ENCODE measurements at places on chromosomes 2 and 18.

DNA sequence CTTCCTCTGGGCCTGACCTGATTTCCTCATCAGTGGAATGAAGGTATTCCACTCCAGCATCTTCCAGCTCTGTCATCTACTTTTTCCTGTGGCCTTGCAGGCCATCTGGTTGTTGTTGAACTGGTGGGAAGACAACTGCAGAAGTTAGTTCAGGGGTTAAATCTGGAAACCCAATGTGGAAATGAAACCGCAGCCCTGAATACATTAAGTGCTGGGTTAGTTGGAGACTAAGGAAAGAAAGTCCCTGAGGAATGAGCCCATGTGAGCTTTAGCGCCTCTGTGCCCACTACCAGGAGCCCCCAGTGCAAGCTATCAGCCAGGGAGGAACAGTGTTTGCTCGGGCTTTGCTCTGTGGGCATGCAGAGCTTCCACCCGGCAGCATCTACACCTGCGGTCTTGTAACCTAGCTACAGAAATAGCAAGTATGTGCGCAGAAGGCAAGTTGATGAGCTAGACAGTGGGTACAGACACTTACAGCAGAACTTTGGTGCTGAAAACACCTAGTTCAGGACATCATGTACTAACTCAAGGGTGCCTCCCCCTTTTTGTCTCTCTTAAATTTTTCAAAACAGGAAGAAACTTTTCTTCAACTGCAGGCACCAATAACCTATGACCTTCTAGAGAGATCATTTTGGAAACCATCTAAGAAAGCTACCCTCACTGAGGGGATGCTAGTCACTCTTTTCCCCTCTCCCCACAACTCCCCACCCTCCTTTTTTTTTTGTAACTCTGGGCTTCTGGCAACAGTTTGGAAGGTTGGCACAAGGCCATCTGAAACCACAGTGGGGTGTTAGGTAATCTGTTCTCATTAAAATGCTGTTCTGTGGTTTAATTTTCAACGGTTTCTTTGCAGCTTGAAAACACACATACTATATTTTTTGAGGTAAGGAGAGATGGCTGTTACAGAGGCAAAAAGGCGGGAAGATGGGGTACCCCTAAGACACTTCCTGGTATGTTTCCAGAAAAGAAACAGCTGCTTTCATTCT is 18.3 kb upstream of the CXCR4 start:
- peak; percentile 91 for DNase-seq

DNA sequence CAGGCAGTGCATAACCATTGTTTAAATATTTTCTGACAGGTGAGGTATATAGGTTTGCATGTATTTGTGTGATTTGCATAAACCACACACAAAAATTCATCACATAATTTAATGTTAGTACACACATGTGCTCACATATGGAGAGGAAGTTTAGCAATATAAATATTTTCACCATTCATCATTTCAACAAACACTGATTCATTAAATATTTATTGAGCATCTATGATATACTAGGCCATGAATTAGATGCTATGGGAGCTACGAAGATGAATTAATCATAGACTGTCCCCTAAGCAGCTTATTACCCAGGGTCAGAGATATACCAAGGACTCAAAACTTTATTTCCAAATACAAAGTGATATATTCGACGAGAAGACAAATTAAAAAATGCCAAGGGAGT is 311.6 kb upstream of the PIK3C3 start:
- no peak for DNase-seq

DNA sequence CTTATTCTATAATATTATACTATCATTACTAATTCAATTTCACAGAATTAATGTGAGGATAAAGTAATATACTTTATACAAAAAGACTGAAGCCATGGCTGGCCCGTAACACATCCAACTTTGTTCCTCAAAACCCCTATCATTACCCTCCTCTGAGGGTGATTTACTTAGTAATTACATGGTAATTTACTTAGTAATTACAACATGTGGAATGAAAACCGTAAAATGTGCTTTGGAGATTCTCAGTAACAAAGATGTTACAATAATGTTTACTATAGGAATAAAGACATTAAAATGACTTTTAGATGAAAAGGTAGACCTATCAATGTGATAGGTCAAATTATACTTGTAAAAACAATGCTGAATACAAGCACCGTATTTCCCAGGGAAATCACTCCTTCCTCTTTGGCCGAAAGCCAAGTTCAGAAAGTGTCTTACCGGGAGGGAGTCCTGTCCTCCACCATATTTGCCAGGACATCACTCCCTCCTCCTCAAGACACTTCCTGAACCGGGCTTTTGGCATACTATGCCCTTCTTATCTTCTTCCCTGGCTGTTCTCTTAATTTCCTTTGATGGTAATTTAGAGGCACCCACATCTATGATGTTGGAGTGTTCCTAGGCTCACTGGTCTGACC is 1047.8 kb downstream of the SOCS6 start:
- no peak for DNase-seq

- no peak for DNase-seq
Measured at GRCh38 chr2:102843764-102844443, 82.1 kb downstream of the TMEM182 start.

GRCh38 chr2:43223521-43224001 is 2.8 kb downstream of the ZFP36L2 start:
- DNase-seq: no peak
